ENCODE measurements at places on chromosomes 12 and 14. TPM values are rescaled to one million over a fixed set of nuclear protein-coding genes. Genes with fewer than 3 reads are reported as not detected.

The ENDOU gene
- polyA plus RNA-seq, result not detected

The PRB2 gene
- polyA plus RNA-seq, result not detected

The DYRK2 gene
- polyA plus RNA-seq, result not detected

The SLC4A8 gene
- polyA plus RNA-seq, result 41.2 TPM

The METAP2 gene
- 67.2 TPM for polyA plus RNA-seq

Data from Purkinje cell (primary cell).